ENCODE measurements at places on chromosomes 7 and 10.

DNA sequence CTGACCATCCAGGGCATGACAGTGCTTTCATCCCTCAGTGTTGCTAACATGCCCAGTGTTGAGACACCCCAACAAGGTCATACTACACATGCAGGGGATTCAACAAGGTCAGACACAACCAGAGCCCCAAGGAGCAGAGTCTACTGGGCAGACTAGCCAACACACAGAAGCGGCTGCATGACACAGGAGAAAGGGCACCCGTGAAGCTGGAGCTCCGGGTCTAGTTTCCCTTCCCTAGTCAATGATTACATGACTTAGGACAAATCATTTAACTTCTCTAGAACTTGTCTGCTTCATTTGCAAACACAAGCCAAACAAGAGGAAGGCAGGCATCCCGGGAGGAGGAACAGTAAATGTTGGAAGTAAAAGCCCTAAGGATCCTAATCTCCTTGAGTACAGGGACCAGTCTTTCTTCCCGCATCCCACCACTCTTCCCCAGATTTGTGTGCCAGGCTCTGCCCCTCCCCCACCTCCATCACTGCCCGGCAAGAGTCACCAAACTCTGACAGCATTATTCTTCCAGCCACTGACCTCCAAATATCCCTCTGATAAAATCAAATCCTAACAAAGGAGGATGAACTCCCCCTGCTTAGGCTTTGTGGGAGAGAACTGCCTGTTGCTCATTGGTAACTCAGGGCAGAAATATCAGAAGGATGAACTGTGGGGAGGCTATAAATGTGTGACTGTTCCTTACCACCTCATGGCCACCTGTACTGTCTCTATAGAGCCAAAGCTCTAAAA lies 104.3 kb downstream of the KCNMA1 start:
- no peak overlapping the region for H3K4me3 ChIP-seq
- H3K27ac ChIP-seq: no peak overlapping the region
- no peak for DNase-seq
- no peaks in the 10 kb centered on the region for H3K36me3 ChIP-seq
- no peaks in the 10 kb centered on the region for H3K4me1 ChIP-seq

DNA sequence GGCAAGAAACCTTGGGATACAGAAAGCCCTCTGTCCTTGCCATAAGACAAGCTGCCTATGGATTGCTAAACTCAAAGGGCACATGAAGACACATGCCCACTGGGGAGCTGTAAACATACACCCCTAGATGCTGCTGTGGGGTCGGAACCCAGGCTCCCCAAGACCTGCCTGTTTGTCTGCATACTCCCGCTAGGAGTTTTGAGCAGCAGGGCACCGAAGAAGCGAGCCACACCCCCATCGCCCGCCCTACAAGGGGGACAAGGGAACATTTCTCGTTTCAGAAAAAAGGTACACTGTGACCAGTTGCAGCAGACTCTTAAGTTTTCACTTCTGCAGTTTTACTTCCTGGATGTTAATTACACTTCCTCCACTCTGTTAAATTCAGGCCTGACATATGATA lies 680.2 kb upstream of the GHITM start:
- H3K27ac ChIP-seq: no peak overlapping the region
- H3K4me1 ChIP-seq: no peaks in the 10 kb centered on the region
- no peaks in the 10 kb centered on the region for H3K27me3 ChIP-seq
- DNase-seq: no peak
- H3K4me3 ChIP-seq: no peak overlapping the region
- no peaks in the 10 kb centered on the region for H3K36me3 ChIP-seq

GRCh38 chr7:152959610-152960009 lies 200.1 kb downstream of the ACTR3B start:
- no peaks in the 10 kb centered on the region for H3K4me1 ChIP-seq
- no peak overlapping the region for H3K4me3 ChIP-seq
- DNase-seq: no peak
- no peaks in the 10 kb centered on the region for H3K27me3 ChIP-seq

GRCh38 chr7:128384726-128385125 lies 23.2 kb upstream of the PRRT4 start:
- H3K4me3 ChIP-seq: no peak overlapping the region
- no peaks in the 10 kb centered on the region for H3K36me3 ChIP-seq
- no peak overlapping the region for H3K27ac ChIP-seq
- no peaks in the 10 kb centered on the region for H3K27me3 ChIP-seq
- H3K4me1 ChIP-seq: no peaks in the 10 kb centered on the region

DNA sequence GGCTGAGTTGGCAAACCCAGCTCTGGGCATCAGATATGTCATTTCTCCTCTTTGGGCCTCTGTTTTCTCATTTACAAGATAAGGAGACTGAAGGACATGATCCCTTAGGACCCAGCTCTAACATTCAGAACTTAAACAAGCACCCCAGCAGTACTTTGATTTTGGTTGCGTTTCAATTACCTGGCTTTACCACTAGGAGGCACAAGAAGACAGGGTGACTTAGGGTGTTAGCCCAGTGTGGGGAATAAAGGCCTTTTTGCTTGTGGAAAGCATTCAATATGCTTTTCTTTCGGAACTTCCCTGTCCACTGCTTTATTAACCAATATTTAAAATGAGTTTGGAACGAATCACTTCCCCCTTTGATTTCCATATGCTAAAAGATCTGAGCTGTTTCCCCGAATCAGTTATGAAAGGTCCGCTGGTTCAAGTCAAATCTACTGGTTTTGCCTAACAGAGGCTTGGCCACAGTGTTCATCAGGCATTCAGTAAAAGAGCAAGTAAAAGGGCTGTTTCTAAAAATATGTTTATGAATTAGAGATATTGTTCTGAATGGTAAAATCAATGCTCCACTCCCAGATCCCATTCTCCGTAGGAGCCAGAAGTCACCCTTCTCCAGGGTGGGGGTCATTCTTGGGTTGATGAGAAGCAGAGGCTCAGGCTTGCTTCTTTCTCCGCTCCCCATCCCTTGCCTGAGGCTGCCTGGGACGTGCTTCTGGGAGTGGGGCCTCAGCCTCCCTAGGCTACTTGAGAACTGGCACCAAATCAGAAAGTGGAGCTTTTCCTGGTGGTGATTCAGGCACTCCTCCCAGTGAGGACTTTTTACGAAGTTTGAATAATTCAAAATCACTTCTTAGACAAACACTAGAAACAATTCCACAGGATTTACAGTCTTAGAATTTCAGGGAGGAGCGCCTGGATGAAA lies 105.5 kb downstream of the MYOF start:
- no peaks in the 10 kb centered on the region for H3K36me3 ChIP-seq
- no peak overlapping the region for H3K4me3 ChIP-seq
- peaks cover 3% of the 10 kb centered on the region for H3K4me1 ChIP-seq
- no peak overlapping the region for H3K27ac ChIP-seq
- peak; percentile 73 for DNase-seq

- H3K27me3 ChIP-seq: peaks cover 9% of the 10 kb centered on the region
- no peaks in the 10 kb centered on the region for H3K4me1 ChIP-seq
- H3K4me3 ChIP-seq: no peak overlapping the region
- no peaks in the 10 kb centered on the region for H3K36me3 ChIP-seq
- DNase-seq: no peak
- no peak overlapping the region for H3K27ac ChIP-seq
Measured at GRCh38 chr10:122170802-122171201, 100.3 kb upstream of the BTBD16 start.

- H3K27me3 ChIP-seq: no peaks in the 10 kb centered on the region
- no peaks in the 10 kb centered on the region for H3K36me3 ChIP-seq
- H3K27ac ChIP-seq: no peak overlapping the region
- no peak overlapping the region for H3K4me3 ChIP-seq
Measured at GRCh38 chr7:95840953-95841950, 68.9 kb downstream of the DYNC1I1 start.

- no peak overlapping the region for H3K4me3 ChIP-seq
- peaks cover 12% of the 10 kb centered on the region for H3K4me1 ChIP-seq
- H3K27ac ChIP-seq: no peak overlapping the region
Measured at GRCh38 chr10:124389613-124390361, 28.9 kb downstream of the OAT start.

DNA sequence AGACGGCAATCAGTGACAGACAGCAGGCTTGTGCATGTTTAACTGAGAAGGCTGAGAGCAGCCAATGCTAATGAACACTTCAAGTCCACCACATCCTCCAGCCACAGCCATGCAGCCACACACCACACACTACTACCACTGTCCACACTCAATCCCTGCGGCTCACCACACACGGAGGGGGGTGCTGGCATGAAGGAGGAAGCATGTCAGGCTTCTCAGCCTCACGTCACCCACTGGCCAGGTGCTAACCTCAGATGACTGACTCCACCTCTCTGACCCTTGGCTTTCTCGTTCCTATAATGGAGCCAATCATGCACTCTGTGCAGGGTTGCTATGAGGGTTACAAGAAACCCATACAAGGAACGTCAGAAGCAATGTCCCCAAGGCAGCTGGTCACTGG lies 165.4 kb upstream of the RNF32 start:
- no peaks in the 10 kb centered on the region for H3K4me1 ChIP-seq
- DNase-seq: no peak
- H3K27me3 ChIP-seq: peaks cover 8% of the 10 kb centered on the region
- H3K4me3 ChIP-seq: no peak overlapping the region
- no peaks in the 10 kb centered on the region for H3K36me3 ChIP-seq

- H3K27me3 ChIP-seq: peaks cover 4% of the 10 kb centered on the region
- no peak overlapping the region for H3K4me3 ChIP-seq
- H3K27ac ChIP-seq: no peak overlapping the region
- H3K4me1 ChIP-seq: no peaks in the 10 kb centered on the region
- H3K36me3 ChIP-seq: no peaks in the 10 kb centered on the region
- no peak for DNase-seq
Measured at GRCh38 chr7:108535744-108536143, 9.8 kb upstream of the PNPLA8 start.

DNA sequence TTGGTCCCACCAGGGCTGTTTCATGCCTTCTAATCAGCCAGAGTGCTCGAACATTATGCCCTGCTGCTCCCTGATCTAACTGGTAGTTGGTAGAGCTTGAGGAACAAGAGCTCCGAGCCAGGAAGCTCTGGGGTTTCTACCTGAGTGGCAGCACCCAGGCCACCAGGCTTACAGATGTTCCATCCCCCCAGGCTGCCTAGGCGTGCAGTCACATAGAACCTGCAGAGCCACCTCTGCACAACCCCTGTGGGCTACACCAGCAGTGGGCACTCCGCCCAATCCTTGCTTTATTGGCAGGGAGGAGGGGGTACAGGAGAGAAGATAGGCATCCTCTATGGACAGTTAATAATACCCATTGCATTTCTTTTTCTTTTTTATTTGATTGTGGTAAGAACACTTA lies 21.8 kb downstream of the MAP3K8 start:
- peaks cover 7% of the 10 kb centered on the region for H3K36me3 ChIP-seq
- H3K27me3 ChIP-seq: no peaks in the 10 kb centered on the region

- no peaks in the 10 kb centered on the region for H3K4me1 ChIP-seq
- H3K27ac ChIP-seq: no peak overlapping the region
Measured at GRCh38 chr10:19828278-19829049, 12.2 kb downstream of the PLXDC2 start.
